ENCODE measurements at places on chromosomes 13 and 19.

- no peak for DNase-seq
Measured at GRCh38 chr19:54454781-54455675, 6.0 kb downstream of the LENG8 start.

GRCh38 chr13:69418319-69418718, 689.3 kb upstream of the ATXN8OS start:
- no peak for DNase-seq

GRCh38 chr13:73081256-73081915, 22.6 kb downstream of the KLF5 start:
- no peak for DNase-seq

DNA sequence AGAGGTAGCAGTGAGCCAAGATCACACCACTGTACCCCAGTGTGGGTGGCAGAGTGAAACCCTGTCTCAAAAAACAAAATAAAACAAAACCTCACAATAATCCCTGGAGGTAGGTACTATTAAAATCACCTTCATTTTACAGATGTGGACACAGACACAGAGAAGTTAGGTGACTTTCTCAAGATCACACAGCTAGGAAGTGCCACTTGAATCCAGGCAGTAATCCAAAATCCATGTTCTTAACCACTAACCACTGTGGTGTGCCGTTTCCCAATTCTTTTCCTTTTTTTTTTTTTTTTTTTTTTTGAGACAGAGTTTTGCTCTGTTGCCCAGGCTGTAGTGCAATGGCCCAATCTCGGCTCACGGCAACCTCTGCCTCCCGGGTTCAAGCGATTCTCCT, 9.0 kb downstream of the PPP1R14A start:
- DNase-seq, result no peak

DNA sequence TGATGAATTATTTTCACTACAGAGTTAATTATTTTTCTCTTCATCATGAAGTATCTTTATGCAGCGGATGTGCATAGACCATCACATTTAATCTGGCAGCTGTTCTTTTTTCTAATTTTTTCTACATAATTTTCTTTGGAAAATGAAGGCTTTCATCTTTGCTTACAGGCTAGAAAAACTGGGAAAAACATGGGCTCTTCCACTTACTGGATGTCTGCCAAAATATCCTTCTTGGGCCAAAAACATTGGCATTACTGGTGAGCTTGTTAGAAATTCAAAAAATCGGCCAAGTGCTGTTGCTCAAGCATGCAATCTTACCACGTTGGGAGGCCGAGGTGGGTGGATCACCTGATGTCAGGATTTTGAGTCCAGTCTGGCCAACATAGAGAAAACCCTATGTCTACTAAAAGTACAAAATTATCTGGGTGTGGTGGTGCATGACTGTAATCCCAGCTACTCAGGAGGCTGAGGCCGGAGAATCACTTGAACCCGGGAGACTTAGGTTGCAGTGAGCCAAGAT, 176.8 kb downstream of the ZNF737 start:
- DNase-seq, result no peak

DNA sequence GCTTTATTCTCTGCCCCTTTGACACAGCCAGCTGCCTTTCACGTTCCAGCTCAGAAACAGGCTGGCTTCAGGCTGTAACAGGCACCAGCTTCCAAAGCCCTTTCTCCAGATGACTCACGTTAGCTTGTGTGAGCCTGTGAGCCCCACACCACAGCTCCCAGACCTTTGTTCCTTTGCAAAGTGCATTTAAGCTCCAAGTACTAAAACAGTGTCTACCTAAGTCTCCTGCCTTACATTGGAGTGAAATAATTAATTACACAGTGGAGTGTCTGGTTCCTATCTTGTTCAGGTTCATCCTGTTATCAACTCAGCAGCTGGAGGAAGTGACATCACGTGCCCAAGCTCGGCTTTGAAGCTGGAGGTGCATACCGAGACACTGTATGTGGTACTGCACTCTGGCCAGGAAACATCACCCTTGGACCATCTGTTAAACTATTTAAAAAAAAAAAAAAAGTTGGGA, 475.8 kb downstream of the FOXO1 start:
- DNase-seq, result no peak

DNA sequence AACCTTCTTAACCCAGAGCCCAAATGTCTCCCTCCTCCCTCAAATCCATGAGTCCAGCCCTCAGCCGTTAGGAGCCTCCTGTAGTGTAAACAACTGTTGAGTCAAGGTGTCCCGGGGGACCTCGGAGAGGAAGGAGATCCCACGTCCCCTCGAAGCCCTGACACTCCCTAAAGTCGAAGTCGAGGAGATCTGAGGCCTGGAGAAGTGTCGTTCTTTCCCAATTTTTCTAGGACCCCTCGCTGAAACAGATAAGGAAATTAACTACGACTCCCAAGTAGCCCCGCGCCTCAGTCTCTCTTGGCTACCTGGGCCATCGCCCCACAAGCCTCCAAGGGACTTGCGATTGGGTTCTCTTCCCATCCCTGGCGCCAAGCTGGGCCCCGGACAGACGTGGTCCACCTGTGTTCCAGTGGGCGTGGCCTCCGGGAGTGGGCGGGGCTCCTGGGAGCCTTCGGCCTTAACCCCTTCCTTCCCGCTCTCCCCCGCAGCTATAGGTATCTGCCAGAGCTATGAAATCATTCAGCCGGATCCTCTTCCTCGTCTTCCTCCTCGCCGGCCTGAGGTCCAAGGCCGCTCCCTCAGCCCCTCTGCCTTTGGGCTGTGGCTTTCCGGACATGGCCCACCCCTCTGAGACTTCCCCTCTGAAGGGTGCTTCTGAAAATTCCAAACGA, 869 bp downstream of the GFY start:
- no peak for DNase-seq

DNA sequence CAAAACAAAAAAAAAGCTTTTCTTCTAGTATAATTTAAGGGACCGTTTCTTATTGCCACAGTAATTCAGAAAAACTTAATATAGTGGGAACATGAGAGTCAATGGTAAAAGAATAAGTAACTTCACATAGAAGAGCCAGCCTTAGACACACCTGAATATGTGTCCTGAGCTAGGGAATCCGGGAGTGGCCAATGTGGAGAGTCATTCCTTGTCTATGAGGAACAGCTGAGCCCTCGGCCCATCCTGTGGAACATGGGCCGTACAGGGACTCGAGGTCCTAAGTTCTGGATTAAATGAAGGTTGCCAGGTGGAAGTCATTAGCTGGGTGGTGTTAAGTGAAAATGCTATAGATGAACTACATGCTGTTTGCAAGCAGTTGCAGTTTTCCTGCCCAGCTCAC, 32.2 kb downstream of the EFNB2 start:
- no peak for DNase-seq
